ENCODE measurements at places on chromosomes 4 and X. TPM values are rescaled to one million over a fixed set of nuclear protein-coding genes. Genes with fewer than 3 reads are reported as not detected.

GRCh38 chr4:11704186-11704830, 275.6 kb upstream of the HS3ST1 start:
- DNase-seq: peak; percentile 29

- DNase-seq: no peak
These were observed 23.9 kb downstream of the FBXO8 start for GRCh38 chr4:174259580-174259979.

- no peak for DNase-seq
These were observed 331.0 kb upstream of the EMCN start for GRCh38 chr4:100848841-100849240.

DNA sequence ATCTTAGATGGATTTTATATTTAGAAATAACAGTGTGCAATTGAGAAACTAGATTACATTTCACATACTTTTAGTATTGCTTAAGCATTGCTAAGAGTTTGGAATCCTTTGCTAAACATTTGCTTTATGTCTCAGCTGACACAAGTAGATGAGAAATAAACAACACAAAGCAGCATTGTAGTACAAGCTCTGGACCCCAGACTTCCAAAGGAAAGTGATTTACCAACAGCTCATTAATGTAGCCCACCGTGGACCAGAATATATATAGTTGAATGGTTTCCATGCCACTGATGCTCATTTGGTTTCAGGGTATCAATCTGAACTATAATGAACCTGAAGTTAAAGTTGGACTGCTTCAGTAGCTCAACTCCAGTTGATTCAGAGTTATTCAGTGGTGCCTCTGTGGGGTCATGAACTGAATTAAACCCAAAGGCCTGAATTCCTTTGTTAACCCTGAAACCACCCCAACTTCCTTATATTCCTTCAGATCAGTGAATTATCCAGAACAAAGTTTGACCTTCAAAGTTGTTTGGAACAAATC, 132.1 kb upstream of the NEIL3 start:
- DNase-seq: no peak

Gene CPZ
- not detected for total RNA-seq

Gene PRR32
- not detected for total RNA-seq

Gene SYTL5
- not detected for total RNA-seq

Gene EFHC2
- not detected for total RNA-seq

Gene STPG2
- 0.17 TPM for total RNA-seq

All from mammary epithelial cell (primary cell).